Left lung (tissue), 14 donors: ENCODE measurements at places on chromosomes 2 and 18. TPM values are rescaled to one million over a fixed set of nuclear protein-coding genes. Genes with fewer than 3 reads are reported as not detected.

DNA sequence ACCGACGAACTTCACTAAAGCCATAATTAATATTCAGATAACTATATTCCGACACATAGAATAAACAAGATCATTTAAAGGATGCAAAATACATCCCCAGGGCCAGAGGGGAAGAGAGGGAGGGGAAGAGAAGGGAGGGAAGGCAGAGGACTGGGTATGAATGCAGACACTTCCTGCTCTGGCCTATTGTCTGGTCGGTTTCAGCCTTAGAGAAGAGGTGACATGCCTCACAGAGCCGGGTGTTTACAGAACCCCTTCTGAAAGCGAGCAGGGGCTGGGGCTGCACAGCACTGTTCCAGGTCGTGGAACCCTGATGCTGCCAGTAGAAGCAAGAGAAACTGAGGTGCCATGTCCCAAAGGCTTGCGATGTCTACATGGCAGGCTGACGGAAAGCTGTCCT, 31.0 kb downstream of the CELF4 start:
- no peak for DNase-seq

- DNase-seq: no peak
Measured at GRCh38 chr2:170815746-170816503, 762 bp upstream of the GAD1 start.

DNA sequence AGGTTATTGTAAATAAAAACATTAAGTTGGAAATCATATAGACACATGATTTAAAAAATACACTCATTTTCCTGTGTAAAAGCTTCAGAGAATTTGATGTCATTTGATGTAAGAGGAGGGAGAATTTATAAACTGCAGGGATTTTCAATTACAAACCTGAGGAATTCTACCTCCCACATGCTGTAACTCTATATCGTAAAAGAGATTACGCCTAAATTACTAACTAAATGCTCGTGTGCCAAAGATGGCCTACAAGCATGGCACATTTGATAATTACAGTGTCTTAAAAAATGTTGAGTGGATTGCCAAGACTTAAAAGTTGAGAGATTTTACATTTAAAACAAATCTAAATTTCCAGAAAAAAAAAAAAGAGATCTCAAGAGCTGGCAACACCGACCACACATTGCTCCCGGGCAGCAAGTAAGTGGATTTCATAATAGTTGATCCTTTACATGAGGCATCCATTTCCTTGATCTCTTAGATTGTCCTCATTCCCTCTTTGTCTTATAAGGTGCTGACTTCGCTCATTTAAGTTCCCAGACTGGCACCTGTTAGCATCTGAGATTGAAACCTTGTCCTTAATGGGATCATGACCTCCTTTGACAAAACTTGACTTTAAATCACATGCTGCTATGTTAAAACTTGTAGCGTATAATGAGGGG, 840.3 kb upstream of the ZEB2 start:
- no peak for DNase-seq

GRCh38 chr2:64727013-64727767, 73.5 kb upstream of the SERTAD2 start:
- no peak for DNase-seq

DNA sequence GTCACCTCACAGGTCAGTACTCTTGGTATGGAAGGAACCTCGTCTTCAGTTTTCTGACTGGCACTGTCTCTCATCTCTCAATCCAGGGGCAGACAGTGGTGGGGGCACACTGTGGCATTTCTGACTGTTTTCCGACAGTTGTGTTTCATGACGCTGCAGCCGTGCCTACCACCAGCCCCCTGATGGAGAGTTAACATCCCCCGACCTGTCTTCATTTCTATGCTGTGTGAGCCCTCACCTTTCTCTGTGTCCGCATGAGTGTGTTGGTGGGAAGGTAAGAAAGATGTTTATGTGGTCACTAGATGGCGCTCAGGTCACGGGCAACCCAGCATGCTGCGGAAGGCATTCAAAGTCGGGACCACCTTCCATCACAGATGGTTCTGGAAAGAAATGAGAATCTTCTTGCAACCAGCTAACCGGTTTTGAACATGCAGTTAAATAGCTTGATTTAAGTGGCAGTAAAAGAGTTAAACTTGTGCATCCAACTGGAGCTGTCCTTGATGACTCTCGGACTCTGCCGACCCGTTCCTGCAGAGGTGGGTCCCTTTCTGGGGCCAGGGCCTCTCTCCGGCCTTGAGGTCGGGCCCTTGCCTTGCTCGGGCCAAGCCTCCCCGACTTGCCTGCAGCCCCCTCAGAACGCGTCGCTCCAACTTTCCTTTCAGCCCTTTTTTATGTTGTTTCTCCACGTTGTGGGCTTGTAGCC, 92.4 kb downstream of the DYSF start:
- peak; percentile 84 for DNase-seq

GRCh38 chr2:156526950-156527636, 90.9 kb downstream of the GPD2 start:
- no peak for DNase-seq

DNA sequence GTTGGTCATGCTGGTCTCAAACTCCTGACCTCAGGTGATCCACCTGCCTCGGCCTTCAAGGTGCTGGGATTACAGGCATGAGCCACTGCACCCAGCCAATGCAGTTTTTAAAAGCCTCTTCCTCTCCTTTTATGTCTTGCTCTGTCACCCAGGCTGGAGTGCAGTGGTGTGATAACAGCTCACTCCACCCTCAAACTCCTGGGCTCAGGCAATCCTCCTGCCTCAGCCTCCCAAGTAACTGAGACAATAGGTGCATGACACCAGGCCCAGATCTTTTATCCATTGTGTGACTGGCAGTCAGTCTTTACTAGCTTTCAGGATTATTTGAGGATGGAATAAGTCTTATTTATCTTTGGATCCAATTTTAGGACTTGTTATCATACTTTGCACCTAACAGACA, 13.2 kb downstream of the KCTD18 start:
- DNase-seq: no peak

DNA sequence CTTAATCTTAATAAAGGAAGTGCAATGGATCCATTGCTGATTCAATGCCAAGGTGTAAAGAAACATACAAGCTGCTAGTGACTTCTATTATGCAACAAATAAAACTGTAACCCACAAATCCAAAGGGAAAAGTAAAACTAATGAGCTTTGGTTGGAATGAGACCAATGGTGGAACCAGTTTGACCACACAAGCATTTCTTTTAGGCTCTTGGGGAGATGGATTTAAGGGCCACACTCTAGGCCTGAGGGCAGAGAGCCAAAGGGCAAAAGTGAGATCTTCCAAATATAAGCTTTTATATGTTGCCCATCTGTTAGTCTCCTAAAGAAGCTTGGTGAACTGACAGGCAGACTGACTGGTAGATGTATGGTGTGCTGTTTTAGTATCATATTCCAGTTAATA, 41.5 kb upstream of the MMADHC start:
- DNase-seq: no peak

The FARSB gene
- polyA plus RNA-seq: 22.9 TPM

The LIPG gene
- polyA plus RNA-seq: 10.5 TPM

The REG3A gene
- not detected for polyA plus RNA-seq
